NCI-H2171 treated with DMSO at 0.1 percent for 48 hours (cell line): ENCODE measurements at places on chromosomes 5 and 9.

- peak; percentile 49 for DNase-seq
These were observed 138.1 kb upstream of the PIK3R1 start for GRCh38 chr5:68077349-68077894.

DNA sequence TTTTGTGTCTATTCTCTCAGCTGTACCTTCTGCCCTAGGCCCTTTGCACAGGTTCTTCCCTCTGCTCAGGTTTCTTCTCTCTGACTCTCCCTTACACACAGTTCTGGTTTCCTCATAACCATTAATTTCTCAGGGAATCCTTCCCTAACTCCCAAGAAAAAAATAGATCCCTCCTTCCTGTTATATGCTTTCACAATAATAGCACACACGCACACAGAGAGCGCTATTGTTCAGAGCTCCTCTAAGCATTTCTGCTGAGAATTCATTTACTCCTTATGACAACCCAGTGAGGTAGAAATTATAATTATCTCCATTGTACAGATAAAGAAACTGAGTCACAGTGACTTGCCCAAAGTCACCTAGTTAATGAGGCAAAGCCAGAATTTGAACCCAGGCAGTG lies 1.7 kb upstream of the TCOF1 start:
- no peak for DNase-seq

- DNase-seq: no peak
These were observed 126.3 kb downstream of the ARHGAP26 start for GRCh38 chr5:142896325-142897007.

GRCh38 chr9:91163773-91164471 lies 197.8 kb downstream of the AUH start:
- no peak for DNase-seq

DNA sequence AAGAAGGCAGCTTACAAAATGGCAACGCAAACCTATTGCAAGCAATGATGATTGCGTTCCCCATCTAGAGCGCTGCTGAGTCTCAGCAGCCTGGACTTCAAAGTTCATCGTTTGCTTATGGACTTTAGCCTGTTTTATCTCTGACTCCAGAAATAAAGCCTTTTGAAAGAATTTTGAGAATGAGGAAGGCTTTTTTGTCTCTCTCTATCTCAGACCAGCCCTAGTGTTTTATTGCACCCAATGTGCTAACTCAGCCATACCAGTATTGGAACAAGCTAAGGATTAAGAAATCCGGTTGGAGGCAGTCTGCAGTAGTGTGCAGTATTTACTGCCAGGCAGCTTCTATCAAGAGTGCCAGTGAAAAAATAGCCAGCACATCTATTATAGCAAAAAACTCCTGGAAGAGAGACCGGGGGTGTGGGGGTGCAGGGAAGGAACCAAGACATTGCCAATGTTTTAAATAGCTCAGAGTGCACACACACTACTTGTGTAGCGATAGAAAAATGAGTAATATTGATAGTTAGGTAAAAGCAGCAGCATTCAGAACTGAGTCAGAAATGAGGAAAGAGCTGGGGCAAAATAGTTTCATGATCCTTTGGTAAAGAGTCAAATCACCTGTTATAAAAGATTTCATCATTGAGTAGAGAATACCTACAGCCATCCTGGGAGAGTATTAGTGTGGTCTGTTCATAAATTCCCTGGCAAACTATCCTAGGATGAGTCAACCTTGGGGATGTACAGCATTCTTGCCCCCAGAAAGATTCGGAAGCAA lies 219.0 kb downstream of the ZNF608 start:
- DNase-seq: no peak

DNA sequence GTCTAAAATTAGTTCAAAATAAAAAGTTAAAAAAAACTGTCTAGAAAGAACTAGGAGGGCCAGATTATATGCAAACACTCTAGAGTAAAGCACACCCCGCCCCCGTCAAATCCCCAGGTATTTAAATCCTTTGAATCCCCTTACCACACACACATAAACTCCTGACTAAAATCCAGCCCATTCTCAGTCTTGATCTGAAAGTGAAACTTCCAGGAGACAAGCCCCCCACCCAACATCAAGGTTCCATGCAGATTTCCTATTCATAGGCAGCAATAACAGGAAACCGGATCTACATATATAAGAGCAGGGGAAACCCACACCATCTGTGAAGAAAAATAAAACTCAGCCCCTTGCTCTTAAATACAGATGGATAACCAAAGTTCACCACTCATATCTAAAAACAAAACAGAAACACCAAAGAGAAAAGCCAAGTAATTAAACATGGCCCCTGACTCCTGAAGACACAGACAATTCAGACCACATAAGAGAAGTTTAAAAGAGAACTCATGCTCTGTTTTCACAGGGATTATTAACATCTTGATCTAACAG lies 42.3 kb downstream of the MARCHF3 start:
- no peak for DNase-seq

DNA sequence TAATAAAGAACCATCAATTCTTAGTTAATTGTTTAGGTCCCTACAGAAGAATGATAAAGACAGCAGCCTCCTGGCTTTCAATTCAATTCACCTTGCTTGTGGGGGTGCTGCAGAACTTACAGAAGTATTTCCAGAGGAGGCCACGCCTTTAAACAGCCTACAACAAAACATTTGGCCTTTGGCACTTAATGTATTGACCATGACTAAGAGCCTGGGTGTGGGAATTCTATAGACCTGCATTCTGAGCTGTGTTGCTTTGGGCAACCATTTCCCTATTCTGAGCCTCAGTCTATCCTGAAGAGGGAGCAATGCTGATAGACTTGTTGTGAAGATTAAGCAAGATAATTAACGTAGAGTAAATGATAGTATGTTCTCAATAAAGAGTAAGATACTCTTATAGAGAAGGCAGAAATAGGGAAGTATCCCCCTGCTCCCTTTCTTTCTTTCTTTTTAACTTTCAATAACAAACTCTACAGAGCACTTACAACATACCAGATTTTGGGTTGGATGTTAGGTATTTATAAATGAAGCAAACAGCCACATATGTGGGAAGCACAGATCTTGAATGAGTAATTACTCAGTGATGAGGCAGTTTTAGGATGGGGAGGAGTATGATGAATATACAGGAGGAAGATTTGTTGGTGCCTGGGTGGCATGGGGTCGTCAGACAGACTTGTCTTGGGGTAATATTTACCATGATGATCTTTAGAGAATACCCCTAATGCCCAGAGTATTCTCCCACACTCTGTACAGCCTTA lies 28.4 kb downstream of the PAPPA start:
- DNase-seq: no peak

DNA sequence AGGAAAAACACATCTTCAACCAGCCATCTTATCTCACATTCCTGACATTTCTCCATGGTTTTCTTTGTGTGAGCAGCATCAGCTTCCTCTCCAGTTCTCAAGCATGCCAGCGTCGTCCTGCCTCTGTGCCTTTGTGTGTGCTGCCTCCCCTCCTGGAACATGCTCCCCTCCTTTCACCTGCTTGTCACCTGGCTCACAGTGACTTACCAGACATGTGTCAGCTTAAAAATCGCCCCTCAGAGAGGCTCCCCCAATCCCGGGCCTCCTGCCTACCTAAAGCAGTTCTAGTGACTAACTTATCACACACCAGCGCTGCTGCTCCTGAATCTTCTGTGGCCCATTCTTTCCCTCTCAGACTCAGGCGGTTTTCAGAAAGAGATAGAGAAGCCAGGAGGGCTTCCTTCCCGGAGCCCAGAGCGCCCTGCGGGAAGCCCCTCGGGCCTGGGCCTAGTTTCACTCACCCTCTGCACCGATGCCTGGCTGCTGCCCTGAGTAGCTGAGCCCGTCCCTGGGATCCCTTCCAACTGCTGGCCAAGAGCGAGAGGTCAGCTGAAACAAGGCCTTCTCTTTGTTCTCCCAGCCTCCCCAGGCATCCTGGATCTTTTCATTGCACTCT lies 51.1 kb upstream of the MVB12B start:
- no peak for DNase-seq

DNA sequence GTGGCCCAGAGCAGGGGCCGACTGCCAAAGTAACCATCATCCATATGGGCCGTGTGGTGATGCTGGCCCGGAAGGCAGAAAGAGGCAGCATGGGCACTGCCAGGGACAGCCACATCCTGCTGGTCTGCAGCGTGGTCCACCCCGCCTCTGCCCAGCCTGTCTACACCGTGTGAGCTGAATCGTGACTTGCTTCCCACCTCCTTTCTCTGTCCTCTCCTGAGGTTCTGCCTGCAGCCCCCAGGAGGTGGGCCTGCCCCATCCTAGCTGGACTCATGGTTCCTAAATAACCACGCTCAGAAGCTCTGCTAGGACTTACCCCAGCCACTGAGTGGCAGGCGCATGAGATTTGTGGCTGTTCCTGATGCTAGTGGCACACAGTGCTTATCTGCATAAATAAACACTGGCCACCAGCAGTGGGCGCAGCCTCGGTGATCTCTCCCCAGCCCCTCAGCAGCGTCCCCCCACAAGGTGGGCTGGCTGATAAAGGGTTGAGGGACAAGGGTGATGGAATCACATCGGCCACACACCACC lies 22.6 kb upstream of the SUSD3 start:
- no peak for DNase-seq

DNA sequence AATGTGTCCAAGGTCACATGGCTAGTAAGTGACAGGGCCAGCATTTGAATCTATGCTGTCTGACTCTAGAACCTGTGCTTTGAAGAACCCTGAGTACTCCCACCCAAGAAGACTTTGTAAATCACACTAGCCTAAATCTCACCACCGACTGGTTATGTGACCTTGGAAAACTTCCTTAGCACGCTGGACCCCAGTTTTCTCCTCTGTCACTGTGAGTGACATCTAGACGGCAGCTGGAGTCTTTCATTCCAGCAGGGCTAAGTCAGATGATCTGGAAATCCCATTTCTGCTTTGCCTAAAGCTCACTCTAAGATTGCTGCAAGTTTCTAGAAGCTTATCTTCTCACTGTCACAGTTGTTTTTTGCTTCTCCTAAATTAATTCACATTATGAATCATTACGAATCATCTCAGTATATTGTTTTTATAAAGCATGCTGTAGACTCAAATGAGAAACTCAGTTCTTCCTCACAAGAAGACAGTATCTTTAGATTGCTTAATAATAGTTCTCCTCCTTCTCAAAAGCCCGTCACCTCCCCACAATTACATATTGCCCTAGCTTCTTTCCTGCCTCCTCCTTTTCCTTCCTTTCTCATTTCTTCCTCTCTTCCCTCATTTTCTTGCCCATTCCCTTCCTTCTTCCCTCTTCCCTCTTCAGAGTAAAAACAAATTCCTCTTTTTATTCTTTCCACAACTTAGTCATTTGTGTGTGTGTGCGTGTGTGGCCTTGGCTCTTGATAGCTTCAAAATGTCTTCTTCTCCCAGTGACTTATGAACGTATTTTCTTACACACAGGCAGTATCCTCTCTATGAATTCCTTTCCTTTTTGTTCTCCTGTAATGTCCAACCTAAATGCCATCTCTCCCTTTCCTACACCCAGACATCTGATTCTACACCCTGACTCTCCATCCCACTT lies 16.8 kb downstream of the ALDOB start:
- DNase-seq: no peak

DNA sequence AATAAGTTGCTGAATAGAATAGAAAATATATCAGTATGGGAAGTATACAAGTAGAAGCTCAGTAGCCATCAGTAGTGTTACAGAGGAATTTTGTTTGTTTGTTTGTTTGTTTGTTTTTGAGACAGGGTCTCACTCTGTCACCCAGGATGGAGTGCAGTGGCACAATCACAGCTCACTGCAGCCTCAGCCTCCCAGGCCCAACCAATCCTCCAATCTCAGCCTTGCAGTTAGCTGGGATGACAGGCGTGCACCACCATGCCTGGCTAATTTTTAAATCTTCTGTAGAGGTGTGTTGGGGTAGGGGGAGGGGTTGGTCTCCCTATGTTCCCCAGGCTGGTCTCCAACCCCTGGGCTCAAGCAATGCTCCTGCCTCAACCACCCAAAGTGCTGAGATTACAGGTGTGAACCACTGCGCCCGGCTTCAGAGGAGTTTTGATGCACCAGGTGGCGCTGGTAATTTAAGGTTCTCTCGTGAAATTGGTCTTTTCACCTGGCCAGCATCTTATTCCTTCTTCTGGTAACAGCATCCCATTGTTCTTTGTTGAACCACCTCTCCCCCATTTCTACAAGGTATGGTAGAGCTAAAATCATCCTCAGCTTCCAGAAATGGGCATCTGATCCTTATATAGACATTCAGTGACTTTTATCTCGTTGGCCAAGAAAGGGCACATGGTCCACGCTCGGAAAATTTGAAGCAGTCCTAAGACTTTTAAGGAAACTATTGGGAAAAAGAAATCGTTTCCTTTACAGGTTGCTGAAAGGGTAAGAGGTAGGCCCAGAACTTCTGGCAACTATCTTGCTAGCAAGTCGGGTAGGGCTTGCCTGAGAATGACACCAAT lies 157.1 kb downstream of the ARRDC3 start:
- no peak for DNase-seq

DNA sequence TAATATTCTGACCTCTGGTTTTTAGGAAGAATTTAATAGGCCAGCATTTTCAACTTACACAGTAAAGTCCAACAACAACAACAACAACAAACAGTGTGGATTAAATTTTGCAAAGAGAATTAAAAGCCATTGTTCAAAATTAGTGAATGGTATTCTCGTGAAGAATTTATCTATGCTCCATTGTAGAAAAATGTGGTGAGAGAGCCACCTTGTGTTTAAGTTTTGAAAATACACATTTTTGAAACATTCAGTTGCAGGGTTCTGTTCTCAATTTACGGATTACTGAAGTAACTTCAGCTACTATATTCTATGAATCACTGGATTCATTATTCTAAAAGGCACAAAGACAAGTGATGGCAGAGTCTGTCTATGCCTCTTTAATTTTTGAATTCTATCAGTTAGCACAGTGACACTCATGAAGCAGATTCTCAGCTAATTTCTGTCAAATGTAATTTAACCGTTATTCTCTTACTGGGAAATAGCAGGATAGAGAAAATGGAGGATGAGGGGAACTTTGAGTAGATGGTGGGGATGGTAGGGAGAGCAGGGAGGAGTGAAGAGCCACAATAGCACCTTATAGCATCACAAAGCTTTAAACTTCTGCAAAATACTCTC lies 11.0 kb downstream of the CCDC152 start:
- DNase-seq: peak; percentile 37

DNA sequence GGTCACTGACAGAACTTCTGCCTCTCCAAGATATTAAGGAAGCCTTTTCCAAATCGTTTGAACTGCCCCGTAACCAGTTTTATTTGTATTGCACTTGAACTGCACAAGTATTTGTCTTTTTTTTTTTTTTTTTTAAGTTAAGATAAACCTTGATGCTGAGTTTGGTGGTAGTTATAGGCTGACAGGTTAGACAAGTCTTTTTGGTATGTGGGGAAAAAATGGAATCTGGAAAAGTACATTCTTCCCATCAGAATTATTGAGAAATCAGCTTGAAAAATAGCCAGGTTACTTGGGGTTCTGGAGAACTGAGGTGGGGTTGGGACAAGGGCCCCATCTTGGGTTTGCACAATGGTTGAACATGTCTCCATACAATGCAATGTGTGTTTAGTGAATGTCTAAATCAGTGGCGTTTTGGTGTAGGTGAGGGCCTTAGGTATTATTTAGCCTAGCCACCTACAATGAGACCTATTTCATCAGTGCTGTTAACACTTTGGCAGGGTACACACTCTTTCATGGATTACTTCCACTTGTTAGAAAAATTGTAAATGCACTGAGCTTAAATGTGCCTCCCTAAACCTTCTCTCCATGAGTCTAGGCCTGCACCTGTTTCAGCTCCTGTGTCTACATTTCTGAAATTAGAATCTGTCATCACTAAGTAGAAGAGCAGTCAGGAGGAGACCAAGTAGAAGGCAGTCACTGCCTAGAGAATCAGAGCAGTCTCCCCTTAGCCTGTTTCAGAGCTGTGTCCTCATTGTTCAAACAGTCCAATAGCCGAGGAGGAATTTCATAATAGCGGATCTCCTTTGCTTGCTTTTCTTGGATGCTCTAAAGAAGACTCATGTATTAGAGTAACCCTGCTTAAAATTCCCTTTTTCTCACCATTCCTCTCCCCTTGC lies 140.0 kb upstream of the HMHB1 start:
- no peak for DNase-seq
